Mammary microvascular endothelial cell (primary cell): ENCODE measurements at places on chromosomes 7 and 10. TPM values are rescaled to one million over a fixed set of nuclear protein-coding genes. Genes with fewer than 3 reads are reported as not detected.

AKR1D1 gene
- not detected in 2 replicates for total RNA-seq

CPEB3 gene
- total RNA-seq: 0.73 and 1.0 TPM in 2 replicates

CYP2C19 gene
- total RNA-seq: not detected in 2 replicates

CFAP70 gene
- total RNA-seq: 0.05 and 0.13 TPM in 2 replicates

CDK1 gene
- total RNA-seq: 84.0 and 89.3 TPM in 2 replicates

SEC61A2 gene
- total RNA-seq: 2.0 and 3.8 TPM in 2 replicates

ATG9B gene
- not detected in 2 replicates for total RNA-seq

TDRD1 gene
- total RNA-seq: 0.07 TPM in 1 of 2 replicates, not detected in the other
